Lung microvascular endothelial cell (primary cell): ENCODE measurements at places on chromosomes 1 and 21. TPM values are rescaled to one million over a fixed set of nuclear protein-coding genes. Genes with fewer than 3 reads are reported as not detected.

The FAM110D gene
- 4.8 and 6.0 TPM in 2 replicates for total RNA-seq

The FOXO6 gene
- not detected in 2 replicates for total RNA-seq

The AGT gene
- not detected in 2 replicates for total RNA-seq

The VHLL gene
- 0.20 TPM in 1 of 2 replicates, not detected in the other for total RNA-seq

GRCh38 chr1:1208713-1209433 lies 2.5 kb upstream of the TNFRSF18 start:
- DNase-seq: no peak

- DNase-seq: no peak
Observed at GRCh38 chr1:152426731-152427130, 12.7 kb upstream of the CRNN start.

GRCh38 chr1:211492511-211493132 lies 660 bp upstream of the RD3 start:
- DNase-seq: no peak

- DNase-seq: no peak
Observed at GRCh38 chr1:70840260-70840953, 207.2 kb downstream of the PTGER3 start.

DNA sequence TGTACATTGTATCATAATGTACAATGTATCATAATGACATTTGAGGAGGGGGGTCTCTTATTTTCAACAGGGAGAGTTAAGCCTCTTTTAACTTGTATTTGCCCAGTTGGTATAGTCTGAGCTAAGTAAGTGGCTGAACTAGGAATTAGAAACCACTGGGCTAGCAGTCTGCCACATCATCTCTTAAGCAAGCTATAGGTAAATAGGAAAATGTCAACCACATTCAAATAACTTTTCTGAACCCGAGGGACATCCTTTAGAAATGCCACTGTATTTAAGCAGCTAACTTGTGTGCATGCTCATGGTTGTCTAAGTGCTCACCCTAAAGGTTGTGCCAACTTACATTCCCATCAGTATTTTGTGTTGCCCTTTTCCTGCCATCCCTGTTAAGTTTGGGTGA lies 35.5 kb upstream of the ASB17 start:
- no peak for DNase-seq

DNA sequence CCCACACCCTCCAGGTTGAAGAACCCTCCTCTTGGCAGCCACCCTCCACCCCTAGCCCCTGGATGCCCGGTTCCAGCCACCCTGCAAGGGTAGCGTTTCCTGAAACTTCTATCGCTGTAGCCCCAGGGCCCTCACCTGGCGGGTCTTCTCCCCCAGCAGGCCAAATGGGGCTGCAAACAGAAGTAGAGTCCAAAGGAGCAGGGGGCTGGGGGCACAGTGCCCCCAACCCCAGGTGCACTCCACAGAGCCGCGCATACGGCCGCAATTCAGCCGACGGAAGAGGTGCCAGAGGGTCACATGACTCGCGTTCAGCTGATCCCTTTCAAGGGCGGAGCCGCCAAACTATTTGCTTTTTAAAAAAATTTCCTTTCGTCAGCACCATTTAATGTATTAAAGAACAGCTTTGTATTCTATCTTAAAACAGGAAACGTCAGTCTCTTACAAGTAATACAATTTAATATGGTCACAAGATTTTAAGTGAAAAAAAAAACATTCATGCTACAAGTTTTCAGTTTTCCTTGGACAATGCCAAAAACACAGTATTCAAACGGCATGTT lies at the start of gene GLMP:
TSS of gene GLMP (minus strand) at position 289 of the 557 bp plus-strand sequence. CDS start at position 255, 34 bp downstream.
- peak; percentile 77 for DNase-seq

DNA sequence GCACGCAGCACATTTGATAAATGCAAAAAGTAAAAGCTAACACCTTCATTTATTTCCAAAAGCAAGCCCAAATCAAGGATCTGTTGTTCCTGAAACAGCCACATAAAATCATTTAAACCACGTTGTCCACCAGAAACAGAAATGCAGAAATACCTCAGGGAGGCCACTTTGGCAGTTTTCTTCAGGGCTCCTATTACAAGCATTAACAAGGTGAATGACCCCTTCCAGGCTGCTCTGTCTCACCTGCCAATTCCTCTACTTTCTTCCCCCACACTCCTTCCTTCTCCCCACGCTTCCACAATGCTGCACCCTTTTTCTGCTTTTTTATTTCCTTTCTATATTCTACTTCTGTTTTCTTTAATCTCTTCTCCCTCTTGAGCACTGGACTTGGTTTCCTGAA lies 55.0 kb upstream of the PTGFRN start:
- DNase-seq: no peak

- no peak for DNase-seq
Observed at GRCh38 chr1:112464501-112464900, 44.3 kb upstream of the WNT2B start.

DNA sequence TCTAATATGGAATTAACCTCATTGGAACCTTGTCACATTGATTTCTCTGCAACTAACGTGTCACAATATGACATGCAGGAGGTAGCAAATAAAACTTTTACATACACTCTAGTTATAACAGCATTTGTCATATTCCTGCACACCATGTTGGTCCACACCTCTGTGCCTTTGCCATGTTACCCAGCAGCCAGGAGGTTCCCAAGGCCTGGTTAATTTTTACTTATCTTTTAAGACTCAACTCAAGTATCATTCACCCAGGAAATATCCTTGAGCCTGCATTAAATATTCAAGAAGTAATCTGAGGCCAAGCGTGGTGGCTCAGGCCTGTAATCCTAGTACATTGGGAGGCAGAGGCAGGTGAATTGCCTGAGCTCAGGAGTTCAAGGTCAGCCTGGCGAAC lies 447.2 kb upstream of the NR5A2 start:
- DNase-seq: no peak

- DNase-seq: no peak
Observed at GRCh38 chr21:16388911-16389560, 659.3 kb downstream of the USP25 start.
